Non-pigmented ciliary epithelial cell (primary cell): ENCODE measurements at places on chromosomes 5 and 9.

GRCh38 chr5:123814801-123815470 is 303.0 kb downstream of the CSNK1G3 start:
- DNase-seq = no peak

DNA sequence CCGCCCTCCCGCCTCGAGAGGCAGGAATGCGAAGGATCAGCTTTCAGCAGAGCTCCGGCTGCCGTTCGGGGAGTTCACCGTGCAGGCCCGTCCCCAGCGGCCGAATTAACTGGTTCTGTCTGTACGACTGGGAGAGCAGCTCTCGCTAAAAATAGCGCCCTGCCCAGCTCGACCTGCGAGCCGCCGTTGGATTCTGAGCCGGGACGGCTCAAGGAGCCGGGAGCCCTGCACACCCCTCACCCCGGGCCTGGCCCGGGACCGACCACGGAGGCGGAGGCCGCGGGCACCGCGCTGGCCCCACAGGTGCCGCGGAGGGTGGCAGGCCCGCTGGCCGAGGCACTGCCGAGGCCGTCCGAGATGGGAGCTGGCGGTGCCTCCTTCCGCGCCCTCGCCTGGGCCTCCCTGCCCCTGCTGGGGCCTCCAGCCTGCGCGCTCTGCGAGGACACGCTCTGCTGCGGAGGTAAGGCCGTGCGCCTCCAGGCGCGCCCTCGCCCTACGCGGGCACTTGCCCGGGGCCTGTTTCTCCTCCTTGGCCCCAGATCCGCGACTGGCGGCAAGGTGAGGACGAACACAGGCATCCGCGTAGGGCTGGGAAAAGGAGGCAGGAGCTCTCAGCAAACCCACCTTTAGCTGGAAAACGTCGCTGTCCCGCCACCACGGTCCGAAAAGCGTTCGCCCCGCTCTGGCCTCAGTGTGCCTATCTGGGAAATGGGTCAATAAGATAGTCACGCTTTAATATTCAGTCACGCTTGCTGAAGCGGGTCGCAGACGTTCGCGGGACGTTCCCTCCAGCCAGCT is 53.1 kb upstream of the DAB2IP start:
- DNase-seq = no peak

GRCh38 chr5:35920890-35921289 is 17.5 kb downstream of the CAPSL start:
- no peak for DNase-seq

GRCh38 chr5:169450464-169450863 is 133.1 kb upstream of the SPDL1 start:
- no peak for DNase-seq

DNA sequence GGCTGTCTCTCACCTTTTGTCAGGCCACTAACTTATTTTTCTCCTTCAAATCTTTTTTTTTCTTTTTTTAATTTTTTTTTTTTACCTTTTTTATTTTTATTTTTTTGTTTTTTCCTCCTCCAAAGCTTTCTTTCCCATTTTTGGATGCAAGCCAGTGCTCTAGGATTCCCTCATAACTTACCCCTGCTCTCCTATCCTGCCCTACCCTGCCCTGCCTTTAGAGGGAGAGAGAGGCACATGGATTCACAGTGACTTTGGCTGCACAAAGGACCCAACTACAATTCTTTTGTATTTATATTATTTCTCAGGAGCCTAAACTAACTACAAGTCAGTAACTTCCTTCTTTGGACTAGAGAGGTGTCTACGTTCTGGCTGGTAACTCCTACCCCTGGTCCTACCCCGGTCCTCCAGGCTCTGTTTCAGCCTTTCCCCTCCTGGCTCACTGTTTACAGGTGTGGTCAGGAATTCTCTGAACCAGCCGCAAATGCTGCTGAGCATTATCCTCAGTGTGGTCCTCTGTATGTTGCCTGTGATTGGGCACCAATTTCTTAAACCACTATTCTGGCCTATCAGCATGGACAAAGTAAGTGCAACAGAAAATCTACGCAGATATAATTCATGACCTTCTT is 8.4 kb upstream of the RUSC2 start:
- peak; percentile 38 for DNase-seq

DNA sequence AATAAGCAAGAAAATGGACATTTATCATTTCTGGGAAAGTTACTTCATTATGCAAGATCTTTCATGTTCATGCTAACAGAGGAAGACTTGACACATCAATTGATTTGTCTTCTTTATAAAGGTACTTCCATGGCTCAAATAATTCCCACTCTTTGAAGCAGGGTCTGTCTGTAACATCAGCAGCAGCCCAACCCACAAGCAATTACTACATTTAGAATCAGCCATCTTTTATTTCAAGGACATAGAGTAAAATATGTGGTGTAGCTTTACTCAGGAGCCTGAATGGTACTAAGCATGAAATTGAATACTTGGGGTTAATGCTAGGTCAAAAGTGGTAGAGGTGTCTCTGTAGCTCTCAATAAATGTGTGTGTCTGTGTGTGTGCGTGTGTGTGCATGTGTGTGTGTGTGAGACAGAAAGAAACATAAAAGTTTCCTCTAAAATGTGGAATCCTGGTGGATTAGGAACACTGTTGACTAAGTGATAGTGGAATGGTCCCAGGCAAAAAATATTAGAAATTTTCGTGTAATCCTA is 581.1 kb downstream of the CAAP1 start:
- DNase-seq = no peak

DNA sequence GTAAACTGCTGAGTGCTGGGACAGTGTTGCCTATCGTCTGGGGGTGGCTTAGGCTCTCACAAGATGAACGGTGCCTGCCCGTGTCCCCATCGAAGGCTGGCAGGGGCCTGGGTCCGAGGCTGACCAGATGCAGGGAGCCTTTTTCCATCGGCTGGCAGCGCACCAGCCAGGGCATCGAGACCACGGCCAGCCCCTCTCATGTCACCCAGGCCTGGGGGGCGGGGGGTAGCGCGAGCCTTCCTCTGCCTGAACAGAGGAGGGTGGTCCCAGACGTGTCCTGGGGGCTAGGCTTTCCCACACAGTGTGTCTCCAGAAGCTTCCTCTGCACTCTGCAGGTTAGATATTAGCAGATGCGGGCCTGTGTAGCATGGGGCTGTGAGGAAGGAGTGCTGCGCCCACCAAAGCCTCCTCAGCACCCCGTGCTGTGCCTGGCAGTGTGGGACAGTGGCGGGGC is 17.3 kb downstream of the FGD3 start:
- no peak for DNase-seq

GRCh38 chr5:10861423-10861790 is 100.4 kb upstream of the DAP start:
- no peak for DNase-seq

DNA sequence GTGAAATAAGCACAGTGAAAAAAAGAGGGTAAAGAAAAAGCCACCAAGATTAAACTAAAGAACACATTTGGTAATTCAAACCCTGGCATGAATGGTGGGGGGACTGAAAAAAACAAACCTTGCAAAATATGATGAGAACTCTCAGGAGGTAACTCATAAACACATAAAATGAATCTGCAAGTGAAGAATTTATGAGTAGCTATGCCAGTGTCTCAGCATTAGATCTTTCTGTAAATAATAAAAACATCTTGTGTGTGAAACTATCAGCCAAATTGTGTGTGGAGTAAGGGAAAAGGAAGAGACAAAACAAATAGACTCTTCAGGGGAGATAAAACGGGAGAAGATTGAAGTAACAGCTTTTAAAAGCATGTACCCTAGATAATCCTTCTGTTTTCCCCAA is 129.6 kb upstream of the SPEF2 start:
- no peak for DNase-seq

DNA sequence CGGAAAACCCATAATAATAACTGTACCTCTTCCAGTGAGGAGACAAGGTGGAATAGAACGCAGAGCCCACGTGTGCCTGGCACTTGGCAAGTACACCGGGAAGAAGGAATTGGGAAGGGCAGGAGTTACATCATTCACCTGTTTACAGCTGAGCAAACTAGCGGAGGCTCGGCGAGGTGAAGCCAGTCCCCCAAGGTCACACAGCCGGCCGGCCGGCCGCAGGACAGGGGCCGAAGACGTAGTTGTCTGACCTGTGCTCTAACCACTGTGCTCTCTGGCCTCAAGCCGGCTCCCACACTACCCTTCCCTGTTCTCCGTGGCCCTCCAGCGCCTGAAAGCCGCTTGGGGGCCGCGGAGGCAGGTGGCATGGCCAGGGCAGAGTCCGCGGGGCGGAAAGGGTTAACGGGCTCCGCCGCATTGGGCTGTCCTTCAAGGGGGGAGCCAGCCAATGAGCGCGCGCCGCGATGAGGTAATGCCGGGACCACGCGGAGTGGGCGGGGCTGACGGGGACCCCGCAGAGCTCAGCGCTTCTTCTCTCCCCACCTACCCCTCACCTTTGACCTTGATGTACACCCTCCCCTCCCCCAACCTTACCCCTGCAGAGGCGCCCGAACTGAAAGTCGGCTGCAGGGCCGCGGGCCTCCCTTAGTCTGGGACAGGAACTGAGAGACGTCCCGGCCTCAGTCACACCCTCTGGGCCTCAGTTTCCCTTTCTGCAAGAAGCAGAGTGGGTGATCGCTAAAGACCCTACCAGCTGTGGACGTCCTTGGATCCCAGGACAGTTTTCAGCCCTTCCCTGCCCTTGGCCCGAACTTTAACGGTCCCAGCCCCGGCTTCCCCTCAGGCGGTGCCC is 125.1 kb downstream of the C9orf50 start:
- no peak for DNase-seq

GRCh38 chr5:145801195-145801594 is 33.9 kb downstream of the PRELID2 start:
- DNase-seq = no peak

DNA sequence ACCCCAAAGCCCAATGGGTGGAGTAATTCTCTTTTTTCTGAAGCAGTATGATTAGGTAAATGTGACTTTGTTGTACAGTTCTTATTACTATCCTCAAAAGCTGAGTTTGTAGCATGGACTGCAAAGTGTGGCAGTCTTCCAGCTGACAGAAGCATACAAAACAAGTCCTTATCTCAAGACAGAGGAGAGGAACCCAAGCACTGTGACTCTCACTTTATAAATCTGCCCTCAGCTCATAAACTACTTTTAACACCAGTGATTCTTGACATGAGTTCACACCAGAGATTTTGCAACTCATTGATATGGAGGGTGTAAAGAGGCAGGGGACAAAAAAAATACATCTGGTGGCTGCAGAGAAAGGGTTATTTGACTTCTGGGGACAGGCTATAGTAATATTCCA is 251.6 kb downstream of the NTRK2 start:
- DNase-seq = no peak

GRCh38 chr5:113678924-113679575 is 165.6 kb downstream of the YTHDC2 start:
- no peak for DNase-seq

- DNase-seq = no peak
Measured at GRCh38 chr9:87125819-87126218, 178.5 kb upstream of the GAS1 start.

DNA sequence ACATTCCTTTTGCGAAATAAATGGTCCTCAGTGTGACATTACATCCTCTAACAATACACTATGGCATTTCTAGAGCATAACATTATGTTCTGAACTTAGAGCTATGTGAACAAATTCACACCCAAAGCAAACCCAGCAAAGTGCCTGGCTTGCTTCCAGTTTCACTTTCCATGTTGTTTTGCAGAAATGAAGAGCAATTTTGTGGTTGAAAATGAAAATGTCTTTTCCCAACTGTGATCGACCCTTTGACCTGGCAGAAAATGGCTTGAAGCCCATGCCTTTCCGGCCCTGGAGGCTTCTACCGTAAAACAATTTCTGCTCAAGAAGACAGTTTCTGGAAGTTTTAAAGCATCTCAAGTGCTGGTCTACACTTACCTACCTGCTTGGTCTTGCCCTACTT is 344.7 kb upstream of the RGMB start:
- DNase-seq = peak; percentile 60

GRCh38 chr9:113574441-113575262 is 111.1 kb downstream of the RGS3 start:
- DNase-seq = no peak
